ENCODE measurements at places on chromosomes 6 and 20.

GRCh38 chr6:143697076-143697800 lies 19.5 kb downstream of the PHACTR2 start:
- no peak for DNase-seq

- peak; percentile 34 for DNase-seq
Measured at GRCh38 chr6:130676077-130676772, 151.0 kb upstream of the SMLR1 start.

DNA sequence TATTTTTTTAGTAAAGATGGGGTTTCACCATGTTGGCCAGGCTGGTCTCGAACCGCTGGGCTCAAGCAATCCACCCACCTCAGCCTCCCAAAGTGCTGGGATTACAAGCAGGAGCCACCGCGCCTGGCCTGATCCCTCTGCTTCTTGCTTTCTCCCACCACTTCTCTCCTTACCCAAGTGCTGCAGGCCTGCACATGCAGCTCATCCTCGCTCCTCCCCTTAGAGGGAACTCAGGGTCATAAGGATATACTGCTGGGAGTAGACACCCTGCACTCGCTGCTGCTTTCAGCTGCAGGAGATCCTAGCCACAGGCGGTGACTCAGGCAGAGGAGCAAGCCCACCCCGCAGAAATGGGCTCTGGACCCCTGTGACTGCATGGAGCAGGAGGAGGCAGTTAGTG lies 40.0 kb upstream of the FANCE start:
- no peak for DNase-seq

GRCh38 chr6:19866173-19866984 lies 29.2 kb downstream of the ID4 start:
- no peak for DNase-seq

DNA sequence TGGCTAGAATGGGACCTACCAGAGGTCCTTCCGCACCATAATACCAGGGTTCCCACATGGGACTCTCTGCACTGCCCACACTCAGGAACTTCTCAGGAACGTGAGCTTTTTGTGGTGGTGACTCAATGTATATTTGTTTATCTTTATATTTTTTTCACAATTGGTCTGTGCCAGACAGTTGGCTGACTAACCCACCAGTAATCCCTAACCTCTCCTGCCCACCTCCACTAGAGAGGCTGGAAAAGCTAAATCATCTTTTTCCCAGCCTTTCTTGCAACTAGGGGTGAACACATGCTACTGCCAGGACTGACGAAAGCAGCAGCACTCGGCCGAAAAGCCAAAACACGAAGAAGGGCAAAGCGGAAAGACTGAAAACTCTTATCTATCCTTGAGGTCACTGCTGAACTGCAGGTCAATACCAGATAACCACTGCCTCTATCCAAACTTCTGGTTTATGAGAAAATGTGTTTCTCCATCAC lies 112.9 kb downstream of the TRERF1 start:
- DNase-seq: no peak

DNA sequence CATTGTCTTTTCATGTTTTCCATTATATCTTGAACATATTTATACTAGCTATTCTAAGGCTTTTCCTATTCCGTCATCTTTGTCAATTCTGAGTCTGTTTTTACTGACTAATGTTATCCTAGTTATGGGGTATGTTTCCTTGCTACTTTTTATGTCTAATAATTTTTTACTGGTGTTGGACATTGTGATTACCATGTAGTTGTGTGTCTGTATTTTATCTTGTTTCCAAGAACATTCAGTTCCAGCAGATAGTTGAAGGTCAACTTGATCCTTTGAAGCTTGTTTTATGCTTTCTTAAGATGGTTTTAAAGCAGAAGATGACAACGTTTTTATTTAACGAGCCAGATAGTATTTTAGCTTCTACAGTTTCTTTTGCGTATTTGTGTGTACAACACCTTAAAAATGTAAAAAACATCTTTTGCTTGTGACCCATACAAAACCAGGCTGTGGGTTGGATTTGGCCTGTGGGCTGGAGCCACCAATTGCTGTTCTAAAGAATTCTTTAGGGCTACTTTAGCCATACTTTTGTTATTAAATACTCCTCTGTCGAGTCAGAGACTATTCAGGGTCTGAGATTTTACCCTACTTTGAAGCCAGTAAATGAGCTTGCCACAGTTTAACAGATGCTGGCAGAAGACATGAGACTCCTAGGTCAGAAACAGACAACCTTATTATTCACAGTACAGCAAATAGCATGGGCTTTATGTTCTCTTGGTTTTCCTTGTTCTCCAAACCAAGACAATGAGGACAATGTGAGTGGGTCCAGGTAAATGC lies 38.7 kb upstream of the REV3L start:
- DNase-seq: no peak

DNA sequence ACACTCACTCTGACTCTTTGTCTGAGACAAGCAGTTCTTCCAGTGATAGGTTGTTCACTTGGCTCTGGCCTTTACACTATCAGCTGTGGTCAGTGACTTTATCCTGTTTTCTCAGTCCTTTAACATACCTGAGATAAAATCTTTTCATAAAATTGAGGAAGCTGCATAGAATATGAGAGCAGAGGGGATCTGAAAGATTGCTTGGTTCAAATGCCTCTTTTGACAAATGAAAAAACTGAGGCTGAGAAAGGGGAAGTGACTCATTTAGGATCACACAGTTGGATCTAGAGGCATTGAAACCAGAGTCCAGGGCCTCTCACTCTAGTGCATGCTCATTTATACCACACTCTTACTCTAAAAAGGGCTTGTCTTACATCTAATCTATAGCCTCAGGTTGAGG lies 277.0 kb upstream of the TBX18 start:
- no peak for DNase-seq

DNA sequence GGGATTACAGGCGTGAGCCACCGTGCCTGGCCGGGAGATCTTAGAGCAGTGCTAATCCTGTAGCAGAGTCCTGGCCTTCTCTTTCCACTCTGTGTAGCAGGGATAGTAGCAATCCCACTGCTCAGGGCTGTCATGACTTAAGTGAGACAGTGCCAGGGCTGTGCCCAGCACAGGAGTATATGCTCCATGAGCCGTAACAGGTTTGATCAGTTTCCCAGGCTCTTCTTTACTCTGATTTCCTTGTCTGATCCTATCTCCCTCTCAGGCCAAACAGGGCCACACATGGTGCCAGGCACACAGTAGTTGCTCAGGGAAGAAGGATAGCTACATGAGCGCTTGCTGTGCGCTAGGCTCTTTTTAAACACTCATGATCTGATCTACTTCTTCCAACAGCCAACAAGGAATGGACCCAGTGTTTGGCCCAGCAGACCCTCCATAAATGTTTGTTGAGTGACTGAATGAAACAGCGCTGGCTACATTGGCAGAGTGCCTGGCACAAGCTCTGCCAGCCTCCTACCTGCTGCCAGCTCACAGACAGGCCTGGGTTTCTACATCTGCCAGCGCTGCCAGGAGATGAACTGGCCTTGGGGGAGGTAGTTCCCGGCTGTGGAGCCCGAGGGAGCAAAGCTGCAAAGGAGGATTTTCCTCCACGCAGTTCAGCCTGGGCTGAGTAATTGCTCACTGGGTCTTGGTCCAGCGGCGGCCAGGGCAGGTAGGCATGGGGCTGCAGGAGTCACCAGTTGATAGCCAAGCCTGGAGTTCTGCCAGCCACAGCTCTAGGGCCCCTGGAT lies 36.9 kb downstream of the SNAI1 start:
- DNase-seq: no peak
